Activated CD4-positive, alpha-beta memory T cell treated with anti-CD3 and anti-CD28 coated beads for 36 hours (primary cell): ENCODE measurements at places on chromosomes 1 and 21. TPM values are rescaled to one million over a fixed set of nuclear protein-coding genes. Genes with fewer than 3 reads are reported as not detected.
A peak's percentile ranks its signal among the peaks of the same experiment; 100 is the strongest.

DNA sequence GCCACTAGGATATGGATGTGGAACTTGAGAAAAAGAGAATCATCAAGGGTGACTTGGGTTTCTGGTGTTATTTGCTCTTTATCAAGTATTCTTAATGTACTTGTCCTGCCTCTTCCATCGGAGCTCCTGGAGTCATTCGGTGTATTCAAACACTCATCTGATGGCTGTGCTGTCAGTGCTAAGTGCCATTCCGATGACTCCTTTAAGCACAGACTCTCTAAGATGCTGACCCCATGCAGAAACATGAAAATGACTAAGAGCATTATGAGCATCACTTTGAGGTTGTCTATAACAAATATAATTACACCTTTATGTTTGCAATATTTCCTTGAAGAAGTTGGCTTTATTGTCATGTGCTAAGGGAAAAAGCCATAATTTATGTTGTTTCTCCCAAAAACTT, 11.3 kb upstream of the RPL5 start:
- DNase-seq = no peak

DNA sequence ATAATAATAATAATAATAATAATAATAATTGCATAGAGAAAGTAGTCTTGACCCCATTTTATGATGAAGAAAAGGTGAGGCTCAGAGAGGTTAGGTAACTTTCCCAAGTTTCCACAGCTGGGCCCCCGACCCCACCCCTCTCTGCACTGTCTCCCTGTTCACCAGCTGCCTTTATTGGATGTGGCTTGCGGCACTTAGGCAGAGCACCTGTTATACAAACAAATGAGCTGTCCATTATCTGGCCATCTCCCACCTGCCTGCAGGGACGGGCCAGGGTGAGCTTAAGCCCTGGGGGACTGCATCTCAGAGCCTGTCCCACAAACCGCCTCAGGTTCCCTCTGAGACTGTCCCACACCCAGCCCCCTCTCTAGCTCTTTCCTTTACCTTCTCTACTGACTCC, 10.1 kb upstream of the EFNA1 start:
- DNase-seq = no peak

GRCh38 chr1:228309326-228310067, 97.1 kb downstream of the TRIM11 start:
- DNase-seq = no peak

GRCh38 chr1:204744107-204744779, 58.7 kb upstream of the LRRN2 start:
- no peak for DNase-seq

- peak; percentile 85 for DNase-seq
Measured at GRCh38 chr21:34807146-34807880, 138.5 kb downstream of the CLIC6 start.

The FCER1G gene
- total RNA-seq = 0.99 TPM

The GBP4 gene
- 29.9 TPM for total RNA-seq

The PALMD gene
- not detected for total RNA-seq
